Cortex of kidney (tissue), 1 donor: ENCODE measurements at places on chromosomes 16 and 17.

- no peak for DNase-seq
Observed at GRCh38 chr17:74921026-74921681, 1.9 kb downstream of the USH1G start.

- no peak for DNase-seq
Observed at GRCh38 chr17:31329221-31329620, 7.8 kb upstream of the EVI2A start.

GRCh38 chr17:34499576-34499975 lies 79.8 kb upstream of the TMEM132E start:
- no peak for DNase-seq

DNA sequence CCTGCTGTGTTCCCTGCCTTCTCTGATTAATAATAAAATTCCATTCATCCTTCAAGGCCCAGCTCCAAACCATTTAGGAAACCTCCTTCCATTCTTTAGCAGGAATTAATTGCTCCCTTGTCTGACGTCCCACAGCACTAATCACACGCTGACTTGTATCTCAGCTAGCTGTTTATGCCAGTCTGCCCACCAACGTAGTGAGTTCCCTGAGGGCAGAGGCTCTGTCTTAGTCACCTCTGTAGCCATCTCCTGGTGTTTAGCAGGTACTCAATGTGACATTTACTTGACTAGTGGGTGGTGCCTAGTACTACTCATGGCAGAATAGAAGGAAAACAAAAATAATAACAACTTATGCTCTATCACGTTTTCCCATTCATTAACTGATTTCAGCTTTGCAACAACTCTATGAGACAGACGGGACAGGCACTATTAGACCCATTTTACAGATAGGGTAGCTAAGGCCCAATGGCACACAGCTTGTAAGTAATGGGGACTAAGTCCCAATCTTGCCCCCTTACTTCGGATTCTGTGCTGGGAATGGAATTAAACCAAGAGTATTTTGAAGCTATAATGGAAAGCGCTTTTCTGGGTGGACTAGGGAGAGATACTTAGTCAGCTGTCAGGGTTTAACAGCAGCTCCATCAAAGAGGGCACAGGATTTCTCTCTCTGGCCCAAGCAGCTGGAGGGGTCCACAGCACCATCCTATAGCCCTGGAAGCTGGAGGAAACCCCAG lies 931 bp upstream of the WIPF2 start:
- no peak for DNase-seq

DNA sequence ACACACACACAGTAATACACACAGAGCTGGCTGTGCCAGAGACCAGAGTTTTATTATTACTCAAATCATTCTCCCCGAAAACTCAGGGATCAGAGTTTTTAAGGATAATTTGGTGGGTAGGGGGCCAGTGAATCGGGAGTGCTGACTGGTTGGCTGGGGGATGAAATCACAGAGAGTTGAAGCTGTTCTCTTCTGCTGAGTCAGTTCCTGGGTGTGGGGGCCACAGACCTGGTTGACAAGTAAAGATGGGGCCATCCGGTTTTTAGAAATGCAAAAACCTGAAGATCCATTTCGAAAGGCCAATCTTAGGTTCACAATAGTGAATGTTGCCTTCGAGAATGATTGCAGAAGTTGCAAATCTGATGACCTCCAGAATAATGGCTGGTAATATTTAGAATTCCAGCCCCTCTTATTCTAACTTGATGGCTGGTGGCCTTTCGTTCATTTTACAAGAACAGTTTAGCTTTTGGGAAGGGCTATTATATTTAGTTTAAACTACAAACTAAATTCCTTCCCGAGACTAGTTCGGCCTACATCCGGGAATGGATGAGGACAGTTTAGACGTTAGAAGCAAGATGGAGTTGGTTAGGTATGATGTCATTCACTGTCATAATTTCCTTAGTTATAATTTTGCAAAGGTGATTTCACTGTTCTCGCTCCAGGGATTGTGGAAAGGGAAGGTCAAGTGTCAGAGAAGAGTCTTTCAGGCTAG lies 123.2 kb downstream of the KCNJ18 start:
- DNase-seq: no peak

- no peak for DNase-seq
Observed at GRCh38 chr16:305916-306626, 23.1 kb downstream of the PDIA2 start.

DNA sequence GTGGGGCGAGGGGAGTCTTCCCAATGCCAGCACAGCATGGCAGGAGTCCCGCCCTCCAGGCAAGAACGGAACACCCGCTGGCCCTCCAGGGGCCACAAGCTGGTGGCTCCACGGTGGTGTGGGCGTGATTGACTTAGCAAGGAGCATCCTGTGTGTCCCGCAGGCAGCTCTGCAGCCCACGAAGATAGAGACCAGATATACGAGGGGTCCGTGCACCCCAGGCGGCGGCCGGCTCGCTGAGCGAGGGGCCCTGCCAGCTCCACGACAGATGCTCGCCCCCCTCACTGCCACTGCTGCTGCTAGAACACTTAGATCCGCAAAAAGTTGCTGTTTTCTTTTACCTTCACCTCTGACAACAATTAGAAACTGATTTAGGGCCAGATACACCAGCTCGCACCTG lies 10.0 kb upstream of the CACNA1H start:
- DNase-seq: no peak

DNA sequence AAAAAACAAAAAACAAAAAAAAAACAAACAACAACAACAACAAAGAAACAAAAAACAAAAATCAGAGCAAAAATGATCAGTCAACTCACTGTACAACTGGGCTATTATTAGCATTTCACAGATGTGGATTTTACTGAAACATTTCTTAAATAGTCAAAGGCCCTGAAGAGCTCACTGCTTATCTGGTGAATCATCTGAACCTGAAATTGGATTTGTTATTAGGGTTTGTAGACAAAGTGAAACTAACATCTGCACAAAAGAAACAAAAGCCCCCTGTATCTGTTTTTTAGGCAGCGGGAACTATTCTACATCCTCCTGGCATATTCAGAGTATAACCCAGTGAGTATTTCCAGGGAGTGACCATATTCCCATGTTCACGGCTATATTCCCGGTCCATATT lies 32.6 kb upstream of the KSR1 start:
- DNase-seq: no peak

GRCh38 chr16:87757841-87758426 lies 7.9 kb downstream of the KLHDC4 start:
- DNase-seq: no peak

DNA sequence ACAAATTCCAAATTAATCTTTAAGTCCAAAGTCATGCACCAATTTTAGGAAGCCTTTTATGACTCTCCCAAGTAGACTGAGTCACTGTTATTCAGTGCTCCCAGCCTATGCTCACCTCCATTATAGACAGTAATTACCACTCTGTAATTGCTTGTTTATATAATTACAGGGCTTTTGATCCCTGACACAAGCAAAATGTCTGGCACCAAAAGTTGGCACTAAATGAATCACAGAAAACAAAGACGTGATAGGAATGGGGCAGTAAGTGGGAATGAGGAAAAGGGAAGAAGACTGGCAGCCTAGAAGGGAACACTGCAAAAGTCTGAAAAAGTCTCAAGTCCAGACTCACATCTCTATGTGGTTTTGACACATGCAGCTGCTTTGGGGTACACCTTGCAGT lies 94.1 kb downstream of the SLC39A11 start:
- no peak for DNase-seq

GRCh38 chr17:77476931-77477805 lies 336.4 kb downstream of the SEC14L1 start:
- no peak for DNase-seq

DNA sequence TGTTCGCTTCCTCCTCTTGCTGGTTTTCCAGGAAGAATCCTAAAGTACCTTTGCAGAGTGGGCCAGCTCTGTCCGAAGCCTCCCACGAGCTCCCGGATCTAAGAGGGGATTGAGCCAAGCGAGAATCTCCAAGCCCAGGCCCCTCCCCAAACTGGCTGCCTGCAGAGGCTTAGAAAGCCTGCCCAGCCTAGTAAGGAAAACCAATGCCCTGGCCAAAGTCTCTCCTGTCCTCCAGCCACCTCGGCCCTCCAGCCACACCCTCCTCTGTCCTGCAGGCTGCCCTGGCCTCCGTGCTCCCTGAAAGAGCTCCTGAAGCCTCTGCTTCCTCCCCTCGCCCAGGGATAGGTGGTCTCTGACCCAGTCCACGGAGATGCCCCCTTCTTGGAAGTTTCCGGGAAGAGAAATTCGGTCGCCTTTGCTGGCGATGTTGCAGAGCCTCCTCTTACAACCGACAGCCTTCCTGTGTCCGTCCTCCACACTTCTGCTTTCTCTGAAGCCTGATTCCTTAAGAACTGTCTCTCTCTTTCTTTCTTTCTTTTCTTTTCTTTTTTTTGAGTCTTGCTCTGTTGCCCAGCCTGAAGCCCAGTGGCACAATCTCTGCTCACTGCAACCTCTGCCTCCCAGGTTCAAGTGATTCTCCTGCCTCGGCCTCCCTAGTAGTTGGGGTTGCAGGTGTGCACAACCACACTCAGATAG lies 54.9 kb upstream of the TOB1 start:
- no peak for DNase-seq

DNA sequence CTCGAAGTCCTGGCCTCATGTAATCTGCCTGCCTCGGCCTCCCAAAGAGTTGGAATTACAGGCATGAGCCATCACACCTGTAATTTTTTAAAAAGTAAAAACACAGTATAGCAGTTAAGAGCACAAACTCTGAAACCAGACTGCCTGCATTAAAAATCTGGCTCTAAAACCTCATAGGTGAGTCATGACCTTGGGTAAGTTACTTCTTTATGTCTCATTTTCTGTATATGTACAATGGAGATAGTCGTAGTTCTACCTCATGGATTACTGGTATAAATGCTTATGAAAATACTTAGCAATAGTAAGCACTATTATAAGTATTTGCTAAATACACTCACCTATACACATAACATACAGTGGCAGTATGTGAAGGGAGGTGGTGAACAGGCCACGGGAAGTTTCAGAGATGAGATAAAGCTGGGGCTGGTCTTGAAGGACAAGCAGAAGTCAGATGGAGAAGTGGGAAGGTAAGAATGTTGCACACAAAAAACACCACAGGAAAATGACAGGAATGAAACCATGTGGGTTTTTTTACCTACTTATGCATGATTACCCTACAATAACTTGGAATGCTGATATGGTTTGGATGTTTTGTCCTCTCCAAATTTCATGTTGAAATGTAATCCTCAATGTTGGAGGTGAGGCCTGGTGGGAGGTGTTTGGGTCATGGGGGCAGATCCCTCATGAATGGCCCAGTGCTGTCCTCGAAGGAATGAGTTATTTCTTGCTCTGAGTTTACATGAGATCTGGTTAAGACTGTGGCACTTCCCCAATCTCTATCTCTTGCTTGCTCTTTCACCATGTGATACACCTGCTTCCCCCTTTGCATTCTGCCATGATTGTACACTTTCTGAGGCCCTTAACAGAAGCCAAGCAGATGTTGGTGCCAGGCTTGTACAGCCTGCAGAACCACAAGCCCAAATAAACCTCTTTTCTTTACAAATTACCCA lies 33.9 kb downstream of the ZNF652 start:
- no peak for DNase-seq

GRCh38 chr17:3845291-3845620 lies 790 bp downstream of the NCBP3 start:
- no peak for DNase-seq

GRCh38 chr16:13056607-13057006 lies 155.2 kb downstream of the SHISA9 start:
- no peak for DNase-seq

- no peak for DNase-seq
Observed at GRCh38 chr17:49589577-49589927, 13.9 kb downstream of the NXPH3 start.
